ENCODE measurements at places on chromosomes 7 and 10.

- DNase-seq, result no peak
These were observed 129.0 kb downstream of the MARCHF5 start for GRCh38 chr10:92419740-92420545.

GRCh38 chr7:607938-608337, 88.3 kb upstream of the PDGFA start:
- no peak for DNase-seq

GRCh38 chr7:44276571-44277221, 48.7 kb downstream of the CAMK2B start:
- no peak for DNase-seq

GRCh38 chr10:35268323-35268722, 68.0 kb upstream of the CCNY start:
- no peak for DNase-seq

- DNase-seq, result no peak
These were observed 183.1 kb downstream of the CHN2 start for GRCh38 chr7:29377718-29378117.

DNA sequence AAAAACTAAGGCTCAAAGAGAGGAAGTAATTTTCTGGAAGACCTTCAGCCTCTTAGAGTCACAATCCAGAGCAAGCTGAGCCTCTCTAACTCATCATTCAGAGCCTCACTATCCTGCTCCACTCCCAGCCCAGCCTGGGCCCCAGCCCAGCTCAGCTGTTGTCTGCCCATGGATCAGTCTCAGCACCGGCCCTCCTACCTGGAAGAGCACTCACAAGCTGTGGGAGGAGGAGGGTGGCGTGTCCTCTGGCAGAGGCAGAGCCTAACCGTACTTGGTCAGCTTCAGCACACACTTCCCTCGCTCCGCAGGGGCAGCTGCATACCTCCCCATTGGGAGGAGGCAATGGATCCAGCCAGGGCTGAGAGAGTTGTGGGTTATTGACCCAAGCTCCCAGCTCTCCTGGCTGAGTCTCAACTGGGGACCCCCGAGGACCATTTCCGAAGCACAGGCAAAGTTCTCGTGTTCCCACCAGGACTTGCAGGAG, 66.7 kb upstream of the GPR26 start:
- DNase-seq, result no peak

GRCh38 chr10:58399410-58399809, 14.2 kb downstream of the TFAM start:
- no peak for DNase-seq

- no peak for DNase-seq
These were observed 4.4 kb downstream of the ZNF32 start for GRCh38 chr10:43644252-43644651.

DNA sequence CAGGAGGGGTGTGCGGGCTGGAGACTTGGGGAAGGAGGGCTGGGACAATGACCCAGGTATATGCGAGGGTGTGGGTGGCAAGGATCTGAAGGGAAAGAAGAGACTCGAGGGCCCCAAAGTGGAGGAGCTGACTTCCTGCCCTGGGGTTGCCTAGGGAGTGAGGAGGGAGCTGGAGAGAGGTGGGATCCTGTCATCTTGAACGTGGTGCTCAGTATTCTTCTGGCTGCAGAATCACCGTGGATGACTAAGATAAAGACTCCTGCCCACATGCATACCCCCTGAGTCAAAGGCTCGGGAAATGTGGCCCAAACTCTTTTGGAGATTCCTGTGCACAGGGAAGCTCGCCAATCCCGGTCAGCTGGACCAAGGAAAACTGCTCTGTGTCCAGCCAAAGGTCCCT, 31.2 kb downstream of the COL17A1 start:
- no peak for DNase-seq

DNA sequence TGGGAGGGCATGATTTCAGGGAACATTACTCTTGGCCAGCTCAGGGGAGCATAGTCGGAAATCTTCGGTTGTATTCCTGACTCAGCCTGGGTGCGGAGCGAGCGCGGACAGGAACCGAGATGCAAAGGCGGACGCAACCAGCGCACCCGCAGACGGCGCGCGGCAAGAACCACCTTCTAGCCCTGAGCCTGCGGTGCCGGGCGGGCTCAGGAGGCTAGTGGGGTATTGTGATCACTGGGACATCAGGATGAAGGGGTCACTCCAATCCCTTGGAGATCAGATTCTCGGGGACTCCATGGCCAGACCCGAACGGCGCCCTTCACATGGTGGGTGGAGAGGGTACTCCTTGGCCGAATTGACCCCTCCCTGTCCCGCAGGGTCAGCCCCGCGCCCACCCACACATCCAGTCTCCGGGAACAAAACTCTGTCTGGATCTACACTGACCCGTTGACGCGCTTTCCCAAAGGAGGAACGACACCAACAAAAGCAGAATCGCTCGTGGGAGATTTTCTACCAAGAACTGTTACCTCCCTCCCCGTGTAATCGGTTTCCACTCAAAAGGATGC, 730.5 kb downstream of the ZWINT start:
- DNase-seq, result no peak

DNA sequence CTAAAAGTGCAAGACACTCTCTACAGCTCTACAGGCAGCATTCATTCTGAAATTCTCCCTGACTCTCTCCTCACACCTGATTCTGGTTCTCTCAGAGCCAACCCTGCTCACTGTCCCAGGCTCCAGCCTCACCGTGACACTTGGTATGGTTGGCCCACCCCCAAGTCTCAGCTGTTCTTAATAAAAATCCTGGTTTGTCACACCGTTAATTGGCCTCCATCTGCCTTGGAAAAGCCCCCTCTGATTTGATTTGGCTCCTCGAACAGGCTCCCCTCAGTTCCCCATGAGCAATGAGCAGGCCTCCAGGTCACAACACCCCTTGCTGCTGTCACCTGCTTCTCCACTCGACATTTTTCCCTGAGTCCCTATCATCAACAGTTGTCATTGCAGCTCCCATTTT, 507.3 kb upstream of the AUTS2 start:
- no peak for DNase-seq

DNA sequence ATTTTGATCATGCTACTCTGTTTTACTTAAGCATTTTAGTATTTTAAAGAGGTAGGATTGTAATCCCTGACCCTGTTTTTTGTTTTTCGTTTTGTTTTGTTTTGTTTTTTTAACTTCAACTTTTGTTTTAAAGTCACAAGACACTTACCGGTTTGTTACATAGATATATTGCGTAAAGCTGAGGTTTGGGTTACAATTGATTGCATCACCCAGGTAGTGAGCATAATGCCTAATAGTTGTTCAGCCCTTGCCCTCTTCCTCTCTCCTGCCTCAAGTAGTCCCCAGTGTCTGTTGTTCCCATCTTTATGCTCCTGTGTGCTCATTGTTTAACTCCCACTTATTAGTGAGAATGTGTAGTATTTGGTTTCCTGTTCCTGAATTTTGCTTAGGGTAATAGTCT, 93.1 kb upstream of the TEX47 start:
- no peak for DNase-seq

GRCh38 chr10:126137562-126138221, 241.3 kb downstream of the FANK1 start:
- DNase-seq, result no peak

GRCh38 chr10:103257812-103258211, 12.1 kb downstream of the RPEL1 start:
- DNase-seq, result no peak

GRCh38 chr7:134703782-134704181, 57.1 kb downstream of the BPGM start:
- no peak for DNase-seq

GRCh38 chr7:151469281-151469680, 29.3 kb upstream of the CRYGN start:
- DNase-seq, result no peak

DNA sequence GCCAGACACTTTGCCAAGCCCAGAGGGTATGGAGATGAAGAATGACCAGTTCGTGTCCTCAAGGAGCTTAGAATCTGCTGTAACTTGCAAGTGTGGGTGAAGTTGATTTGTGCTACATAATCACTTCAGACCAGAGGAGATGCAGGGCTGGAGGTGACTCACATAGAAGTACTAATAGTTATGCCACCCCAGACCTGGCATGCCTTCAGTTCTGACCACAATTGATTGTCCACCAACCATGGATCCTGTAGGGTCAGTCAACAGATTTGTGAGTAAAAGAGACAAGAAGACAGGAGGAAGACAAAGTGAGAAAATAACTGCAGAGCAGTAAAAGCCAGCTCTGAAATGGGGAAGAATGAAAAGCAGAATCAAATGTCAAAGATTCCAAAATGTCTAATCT, 51.2 kb upstream of the BMPER start:
- no peak for DNase-seq

Data from Kasumi-1 (cell line).